ENCODE measurements at places on chromosomes 16 and 17.

DNA sequence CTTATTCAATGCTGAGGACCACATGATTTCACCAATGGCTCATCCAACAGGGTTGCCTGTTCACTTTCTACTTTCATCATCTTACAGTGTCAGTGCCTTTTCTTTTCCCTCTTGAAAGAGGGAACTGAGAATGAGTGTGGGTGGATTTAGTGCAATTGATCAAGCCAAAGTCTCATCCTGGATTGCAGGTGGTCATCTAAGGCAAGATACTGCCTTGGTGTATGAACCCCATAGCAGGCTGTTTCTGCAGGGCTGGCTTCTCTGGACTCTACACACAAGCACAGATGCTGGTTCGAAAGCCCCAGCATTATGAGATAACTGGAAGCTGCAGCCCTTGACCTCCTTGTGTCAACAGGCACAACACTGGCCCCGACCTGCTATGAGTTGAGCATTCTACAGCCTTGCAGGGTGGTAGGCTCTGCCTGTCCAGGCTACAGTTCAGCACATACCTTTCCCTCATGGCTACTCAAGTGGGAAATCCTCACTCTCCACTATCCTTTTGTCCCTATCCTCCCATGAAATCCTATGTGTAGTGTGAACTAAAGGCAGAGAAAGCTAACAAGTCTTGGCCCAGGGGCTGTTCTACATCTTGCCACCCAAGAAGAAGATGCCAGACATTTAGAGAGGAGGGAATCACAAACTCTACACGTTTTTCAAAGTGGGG is 358.7 kb downstream of the SLC39A11 start:
- no peak for DNase-seq

GRCh38 chr16:5196204-5196603 is 98.6 kb upstream of the EEF2KMT start:
- DNase-seq, result no peak

GRCh38 chr16:88384222-88385111 is 1.7 kb downstream of the ZNF469 start:
- DNase-seq, result no peak

DNA sequence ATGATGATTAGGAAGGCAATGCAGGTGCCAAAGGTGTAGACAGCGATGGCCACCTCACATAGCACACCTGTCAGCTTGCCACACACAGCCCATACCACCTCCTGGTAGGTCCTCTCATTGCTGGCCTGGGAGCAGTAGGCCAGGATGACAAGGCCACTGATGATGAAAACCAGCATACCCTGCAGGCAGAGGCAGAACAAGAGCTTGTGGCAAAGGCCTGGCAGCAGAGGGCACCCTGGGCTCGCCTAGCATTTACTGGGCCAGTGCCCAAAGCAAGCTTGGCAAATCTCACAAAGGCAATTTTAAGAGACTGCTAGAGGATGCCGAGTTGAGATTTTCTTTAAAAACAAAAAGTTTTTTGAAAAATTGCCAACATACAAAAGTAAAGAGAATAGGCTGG is 5.9 kb downstream of the SLC38A7 start:
- DNase-seq, result no peak

DNA sequence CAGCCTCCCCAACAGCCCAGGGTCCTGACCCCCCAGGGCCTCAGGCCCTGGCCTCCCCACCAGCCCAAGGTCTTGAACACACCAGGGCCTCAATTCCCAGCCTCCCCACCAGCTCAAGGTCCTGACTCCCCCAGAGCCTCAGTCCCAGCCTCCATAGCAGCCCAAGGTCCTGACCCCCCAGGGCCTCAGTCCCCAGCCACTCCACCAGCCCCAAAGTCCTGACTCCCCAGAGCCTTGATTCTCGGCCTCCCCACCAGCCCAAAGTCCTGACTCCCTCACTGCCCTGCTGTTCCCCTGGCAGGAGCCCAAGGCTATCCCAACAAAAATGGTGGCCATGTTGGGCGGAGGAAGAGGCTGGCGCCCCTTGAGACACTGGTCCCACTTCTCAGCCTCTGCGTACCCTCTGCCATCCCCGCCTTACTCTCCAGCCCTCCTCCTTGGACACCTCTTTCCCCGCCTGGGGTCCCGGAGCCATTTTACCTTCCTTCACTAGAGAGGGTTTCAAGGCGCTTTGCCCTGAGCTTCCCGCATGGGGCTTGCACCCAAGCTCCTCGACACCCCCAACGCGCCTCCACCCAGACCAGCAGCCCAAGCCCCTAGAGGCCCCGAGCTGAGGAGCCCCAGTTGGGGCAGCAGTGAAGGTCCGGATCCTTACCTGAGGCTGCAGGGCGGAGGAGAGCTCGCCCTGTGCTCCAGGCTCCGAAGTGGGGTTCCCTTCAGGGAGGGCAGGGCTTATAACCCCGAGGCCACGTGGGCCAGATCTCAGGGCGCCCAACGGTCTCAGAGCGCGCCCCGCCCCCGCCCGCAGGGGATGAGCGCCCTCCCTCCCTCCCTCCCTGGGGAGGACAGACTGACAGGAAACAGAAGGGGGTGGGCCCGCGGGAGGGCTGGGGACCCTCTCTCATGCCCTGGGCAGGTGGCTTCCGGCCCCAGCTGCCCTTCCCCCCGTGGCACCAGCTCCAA is 3.5 kb upstream of the TSPOAP1 start:
- DNase-seq, result peak; percentile 93

DNA sequence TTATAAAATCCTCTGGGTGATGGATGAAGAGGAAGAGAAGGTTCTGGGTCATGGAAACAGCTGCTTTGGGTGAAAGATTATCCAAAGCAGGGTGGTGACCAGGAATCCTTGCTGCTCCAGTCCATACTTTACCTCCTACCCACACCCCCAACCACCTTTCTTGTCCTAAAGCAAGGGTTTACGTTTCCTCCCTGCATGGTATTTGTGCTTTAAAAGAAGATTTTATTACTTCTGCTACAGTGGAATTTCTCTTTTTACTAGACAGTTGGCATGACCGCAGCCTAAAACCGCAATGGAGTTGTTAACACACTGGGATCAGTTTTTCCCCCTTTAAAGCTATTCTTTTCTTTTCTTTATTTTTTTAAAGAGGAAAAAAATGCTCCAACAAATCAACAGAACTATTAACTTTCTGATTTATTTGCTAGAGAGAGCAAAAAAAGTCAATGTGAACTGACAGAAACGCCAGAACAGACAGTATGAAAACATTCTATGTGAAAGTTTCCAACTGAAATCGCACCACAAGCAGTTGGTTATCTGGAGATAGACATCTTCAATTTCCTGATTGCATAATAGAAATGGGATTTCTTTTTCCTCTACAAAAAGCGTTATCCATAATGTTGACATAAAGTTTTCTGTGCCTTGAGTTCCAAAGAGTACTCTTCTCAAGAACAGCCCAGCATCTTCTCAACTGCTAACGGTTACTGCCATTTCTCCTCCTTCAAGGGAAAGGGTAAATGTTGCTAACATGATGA is 236.0 kb downstream of the IRX3 start:
- no peak for DNase-seq

DNA sequence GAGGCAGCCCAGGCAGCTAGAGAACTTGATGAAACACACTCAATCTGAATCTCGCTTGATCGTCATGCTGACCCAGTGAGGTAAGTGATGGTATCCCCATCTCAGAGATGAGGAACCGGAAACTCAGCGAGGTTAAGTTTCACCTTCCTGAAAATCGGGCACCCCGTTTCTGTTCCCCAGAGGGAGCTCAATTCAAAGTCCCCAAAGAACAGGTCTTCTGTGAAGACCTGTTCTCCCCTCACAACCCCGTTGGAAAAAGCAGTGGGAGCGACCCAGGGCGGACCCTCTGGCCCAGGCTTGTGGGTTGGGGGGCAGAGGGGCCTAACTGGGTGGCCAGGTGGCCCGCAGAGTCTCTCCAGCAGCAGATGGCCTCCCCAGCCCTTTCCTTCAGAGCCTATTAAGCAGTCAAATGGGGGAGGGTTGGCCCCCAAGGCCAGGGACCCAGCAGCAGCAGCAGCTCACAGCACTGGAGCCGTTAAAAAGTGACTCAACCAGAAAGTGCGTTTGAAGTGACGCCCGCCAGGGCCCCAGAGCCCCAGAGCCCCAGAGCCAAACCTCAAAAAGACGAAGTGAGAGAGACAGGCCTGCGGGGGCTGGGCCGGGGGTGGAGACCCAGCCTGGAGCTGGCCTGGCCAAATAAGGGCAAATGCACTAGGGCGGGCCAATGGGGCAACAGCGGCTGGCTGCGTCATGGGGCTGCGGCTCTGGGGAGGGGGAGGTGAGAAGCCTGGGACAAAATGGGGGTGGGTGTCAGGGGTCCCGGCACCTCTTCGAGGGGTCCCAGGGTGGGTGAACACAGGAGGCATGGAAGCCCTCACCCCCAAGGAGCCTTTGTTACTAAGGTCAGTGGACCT is 9.2 kb upstream of the TSPOAP1 start:
- DNase-seq, result peak; percentile 97

DNA sequence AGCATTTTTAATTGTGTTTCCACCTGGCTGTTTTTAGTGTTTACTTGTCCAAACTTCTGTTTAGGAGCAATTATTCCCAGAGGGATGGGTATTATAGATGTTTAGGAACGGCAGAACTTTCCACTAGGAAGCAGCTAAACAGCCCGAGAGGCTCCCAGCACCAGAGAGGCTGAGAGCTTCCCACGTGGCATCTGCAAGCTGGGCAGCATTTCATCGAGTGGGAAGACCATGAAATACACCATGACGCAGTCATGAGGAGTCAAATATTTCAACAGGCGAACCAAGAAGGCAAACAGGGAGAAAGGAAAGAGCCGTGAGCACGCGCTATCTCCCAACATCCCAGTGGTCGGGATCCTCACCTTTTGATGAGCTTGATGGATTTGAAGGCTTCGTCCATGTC is 24.1 kb downstream of the TMEM204 start:
- DNase-seq, result no peak

DNA sequence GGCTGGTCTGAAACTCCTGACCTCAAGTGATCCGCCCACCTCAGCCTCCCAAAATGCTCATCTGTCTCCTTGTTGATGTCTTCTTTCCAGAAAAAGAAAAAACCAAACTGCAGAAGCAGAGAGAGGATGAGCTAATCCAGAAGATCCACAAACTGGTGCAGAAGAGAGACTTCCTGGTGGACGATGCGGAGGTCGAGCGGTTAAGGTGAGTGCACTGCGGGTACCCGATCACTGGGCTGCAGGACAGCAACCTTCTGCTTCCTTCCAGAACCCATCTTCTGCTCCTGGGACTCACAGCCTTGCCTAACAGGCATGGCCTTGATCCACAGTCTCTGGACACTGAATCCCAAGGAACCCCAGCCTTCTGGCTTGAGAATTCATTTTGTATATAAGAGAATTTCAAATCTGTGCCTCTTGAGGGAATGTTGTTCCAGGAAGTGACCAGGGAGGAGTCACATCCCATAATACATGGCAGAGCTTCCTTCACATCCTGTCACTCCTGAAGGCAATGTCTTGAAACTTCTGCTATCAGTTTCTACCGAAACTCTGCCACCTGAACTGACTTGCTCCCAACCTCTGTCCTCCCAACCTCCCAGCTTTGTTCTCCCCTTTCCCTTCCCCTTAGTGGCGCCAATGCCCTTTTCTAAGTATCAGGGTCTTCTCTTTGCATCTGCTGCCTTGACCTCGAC is 61.7 kb downstream of the MARF1 start:
- DNase-seq, result no peak

DNA sequence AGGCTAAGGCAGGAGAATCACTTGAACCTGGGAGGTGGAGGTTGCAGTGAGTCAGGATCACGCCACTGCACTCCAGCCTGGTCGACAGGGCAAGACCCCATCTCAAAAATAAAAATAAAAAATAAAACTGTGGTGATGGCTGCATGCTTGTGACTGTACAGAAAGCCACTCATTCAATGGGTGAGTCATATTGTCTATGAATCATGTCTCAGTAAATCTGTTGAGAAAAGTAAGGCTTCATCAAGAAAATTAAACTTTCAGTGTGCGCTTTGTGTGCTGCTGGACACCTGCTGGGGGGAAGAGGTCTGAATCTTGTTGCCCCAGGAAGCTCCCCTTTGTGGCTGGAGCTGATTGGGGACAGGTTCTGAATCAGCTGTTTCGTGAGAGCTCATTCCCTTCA is 11.3 kb downstream of the NUBP1 start:
- DNase-seq, result no peak

GRCh38 chr16:57331355-57331754 is 27.2 kb upstream of the CCL22 start:
- DNase-seq, result no peak

DNA sequence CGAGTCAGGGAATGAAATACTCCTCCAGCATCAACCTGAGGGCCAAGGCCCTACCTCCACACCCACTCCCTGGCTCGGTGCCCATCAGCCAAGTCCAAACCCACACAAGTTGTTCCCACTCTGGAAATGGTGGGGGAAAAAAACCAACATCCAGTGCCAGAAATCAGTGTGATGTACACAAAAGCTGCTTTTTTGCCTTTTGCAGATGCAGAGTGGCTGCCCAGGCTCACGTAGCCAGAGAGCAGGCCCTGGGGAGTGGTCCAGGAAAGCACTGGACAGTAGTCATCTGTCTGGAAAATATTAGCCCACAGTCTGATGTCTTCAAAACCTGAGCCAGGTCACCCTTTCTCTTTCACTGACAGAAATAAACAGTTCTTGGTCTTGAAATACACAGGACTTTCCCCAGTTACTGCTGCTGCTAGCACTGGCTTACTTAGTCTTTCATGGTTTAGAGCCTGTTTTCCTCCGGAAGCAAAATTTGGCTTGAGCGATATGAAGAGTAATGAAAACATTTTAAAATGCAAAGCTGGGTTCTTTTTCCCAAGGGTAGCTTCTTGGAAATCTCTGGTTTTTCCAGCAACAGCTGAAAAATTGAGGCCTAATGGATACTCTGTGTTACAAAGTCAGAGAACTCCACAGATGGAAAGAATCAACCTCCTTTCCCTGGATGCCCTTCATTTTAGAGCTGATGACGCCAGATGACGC is 18.2 kb upstream of the NOS2 start:
- no peak for DNase-seq

- DNase-seq, result no peak
Observed at GRCh38 chr16:10906914-10907756, 30.1 kb downstream of the CIITA start.

All from activated naive CD8-positive, alpha-beta T cell treated with anti-CD3 and anti-CD28 coated beads for 36 hours (primary cell).